Spleen (tissue), 13 donors: ENCODE measurements at places on chromosomes 16 and 17. TPM values are rescaled to one million over a fixed set of nuclear protein-coding genes. Genes with fewer than 3 reads are reported as not detected.

GRCh38 chr17:16281351-16281750, 64.3 kb downstream of the PIGL start:
- DNase-seq, result no peak

DNA sequence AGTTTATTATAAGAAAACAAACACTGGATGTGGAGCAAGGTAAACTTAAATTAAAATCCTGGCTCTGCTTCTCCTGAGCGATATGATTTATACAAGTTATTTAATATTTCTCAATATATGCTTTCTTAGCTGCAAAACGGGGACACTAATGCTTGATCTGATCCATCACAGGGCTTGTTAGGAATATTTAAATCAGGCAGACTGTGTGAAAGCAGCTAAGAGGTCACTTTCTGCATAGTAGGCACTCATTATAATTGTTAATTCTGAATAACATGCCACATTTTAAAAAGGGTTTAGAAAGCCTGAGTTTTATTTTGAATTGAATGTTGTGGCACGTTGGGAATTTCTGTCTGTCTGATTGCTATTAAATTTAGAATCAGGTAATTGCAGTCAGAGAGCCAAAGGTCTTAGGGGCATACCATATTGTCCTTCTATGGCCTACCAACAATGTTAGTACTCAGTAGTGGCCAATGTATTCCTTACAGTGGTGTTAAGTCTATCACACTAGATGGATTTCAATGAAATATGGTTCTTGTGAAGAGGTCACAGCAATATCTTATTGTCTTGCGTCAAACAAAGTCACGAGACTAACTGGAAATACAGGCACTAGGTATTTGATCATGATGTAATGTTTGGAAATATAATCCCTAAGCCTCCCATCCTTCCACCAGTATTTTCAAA, 890.0 kb upstream of the CDH8 start:
- DNase-seq, result no peak

DNA sequence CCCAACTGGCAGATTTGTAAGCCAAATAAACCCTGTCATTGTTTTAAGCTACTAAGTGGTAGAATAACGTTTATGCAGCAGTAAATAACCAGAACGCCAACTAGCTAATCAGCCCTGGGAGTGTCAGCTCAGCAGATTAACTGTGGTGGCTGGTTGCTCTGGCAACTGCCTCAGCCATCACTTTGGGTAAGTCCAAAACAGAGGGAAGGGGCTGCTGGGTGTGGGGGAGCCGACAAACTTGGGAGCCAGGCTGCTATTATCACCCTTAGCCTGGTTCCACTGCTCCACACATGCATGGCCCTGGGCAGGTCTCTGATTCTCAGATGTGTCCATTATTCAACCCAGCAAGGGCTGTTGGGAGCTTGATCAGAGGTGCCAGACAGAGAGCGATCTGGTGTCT, 22.2 kb upstream of the RHOT1 start:
- DNase-seq, result no peak

DNA sequence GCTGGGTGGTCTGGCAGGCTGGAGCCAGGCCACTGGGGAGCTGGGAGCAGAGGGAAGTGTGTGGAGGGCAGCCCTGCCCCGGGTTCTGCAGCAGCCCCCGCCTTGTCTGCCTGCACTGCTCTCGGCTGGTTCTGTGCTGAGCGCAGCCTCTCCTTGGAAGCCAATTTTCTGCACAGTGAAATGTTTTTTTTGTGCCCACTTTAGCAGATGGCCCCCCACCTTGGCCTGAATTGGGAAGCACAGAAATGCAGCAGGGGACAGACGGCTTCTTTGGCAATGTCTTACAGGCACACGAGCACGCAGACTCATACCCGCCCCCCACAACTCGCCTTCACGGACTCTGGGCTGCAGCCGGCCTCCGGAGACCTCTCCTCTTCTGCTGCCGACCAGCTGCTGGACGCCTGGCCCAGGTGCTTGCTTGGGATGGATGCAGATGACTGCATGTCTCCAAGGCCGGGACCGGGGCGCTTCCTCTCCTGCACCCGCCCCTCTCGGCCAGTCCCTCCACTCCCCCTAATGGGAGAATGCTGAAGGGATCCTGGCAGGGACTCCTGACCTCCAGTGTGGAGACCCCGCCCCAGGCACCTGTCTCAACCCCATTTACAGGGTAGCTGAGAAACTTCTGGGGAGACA, 14.8 kb downstream of the NPTX1 start:
- no peak for DNase-seq

- no peak for DNase-seq
Measured at GRCh38 chr16:86248310-86248905, 261.9 kb upstream of the FOXF1 start.

DNA sequence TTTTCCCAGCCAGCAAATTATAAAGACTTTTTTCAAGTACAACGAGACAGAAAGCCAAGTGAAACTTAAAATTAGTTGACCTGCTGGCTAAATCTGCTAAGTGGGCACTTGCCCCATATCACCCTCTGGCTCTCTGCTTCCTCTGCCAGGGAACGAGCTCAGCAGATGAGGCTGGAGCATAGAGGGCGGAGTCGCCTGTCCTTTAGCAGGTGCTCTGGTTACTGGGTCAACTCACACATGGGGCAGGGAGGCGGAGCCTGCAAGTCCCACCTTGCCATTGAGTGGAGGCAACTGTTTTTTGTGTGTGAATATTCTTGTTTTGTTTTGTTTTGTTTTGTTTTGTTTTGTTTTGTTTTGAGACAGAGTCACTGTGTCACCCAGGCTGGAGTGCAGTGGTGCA, 62.5 kb downstream of the EMP2 start:
- no peak for DNase-seq

DNA sequence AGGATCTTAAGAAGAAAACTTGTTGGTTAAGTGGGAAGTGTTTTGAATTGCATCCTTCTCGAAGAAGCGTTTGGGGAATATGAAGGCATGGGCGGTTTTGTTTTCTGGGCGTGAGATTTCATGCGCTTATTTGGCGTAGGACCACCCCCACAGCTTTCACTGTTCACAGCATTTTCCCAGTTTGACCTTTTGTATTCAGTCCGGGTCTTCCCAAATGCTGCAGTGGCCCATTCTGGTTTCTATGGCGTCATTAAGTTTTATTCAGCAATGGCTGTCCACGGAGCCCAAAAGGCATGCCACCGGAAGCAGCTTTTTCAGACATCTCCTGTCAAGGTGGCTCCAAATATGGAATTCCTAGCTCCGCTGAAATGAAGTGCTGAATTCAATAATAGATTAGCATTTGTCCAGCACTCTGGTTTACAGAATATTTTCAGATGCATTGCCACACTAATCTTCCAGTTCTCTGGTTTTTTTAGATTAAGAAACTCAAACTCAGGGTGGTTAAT, 90.6 kb upstream of the FBXO47 start:
- no peak for DNase-seq

- DNase-seq, result no peak
Measured at GRCh38 chr17:6429266-6429665, 5.7 kb downstream of the AIPL1 start.

GRCh38 chr16:977081-977701, 4.4 kb upstream of the SOX8 start:
- no peak for DNase-seq

DNA sequence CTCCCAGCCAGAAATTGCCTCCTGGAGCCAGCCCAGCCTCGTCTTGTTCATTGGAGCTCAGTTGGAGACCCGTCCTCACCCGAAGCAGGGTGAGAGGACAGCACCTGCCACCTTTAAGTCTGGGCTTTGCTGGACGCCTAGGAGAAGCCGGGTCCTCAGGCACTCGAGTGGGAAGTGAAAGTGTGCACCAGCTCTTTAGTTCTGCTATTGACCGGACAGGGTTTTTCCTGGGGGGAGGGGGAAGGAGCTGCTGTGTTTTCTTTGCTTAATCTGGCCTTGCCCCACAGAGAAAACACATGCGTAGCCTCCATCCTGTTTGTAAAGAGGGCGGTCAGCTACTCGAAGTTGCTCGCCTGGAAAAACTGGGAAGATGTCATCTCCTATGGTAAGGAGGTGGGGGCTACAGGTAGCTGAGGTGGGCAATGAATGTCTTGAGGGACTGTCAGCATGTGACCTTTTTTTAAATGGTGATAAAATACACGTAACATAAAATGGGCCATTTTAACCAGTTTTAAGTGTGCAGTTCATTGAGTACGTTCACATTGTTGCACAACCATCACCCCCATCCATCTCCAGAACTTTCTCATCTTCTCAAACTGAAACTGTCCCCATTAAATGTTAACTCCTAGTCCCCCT, 34.4 kb downstream of the CMIP start:
- peak; percentile 91 for DNase-seq

GRCh38 chr17:63950940-63951907, 19.1 kb upstream of the CD79B start:
- DNase-seq, result peak; percentile 87

DNA sequence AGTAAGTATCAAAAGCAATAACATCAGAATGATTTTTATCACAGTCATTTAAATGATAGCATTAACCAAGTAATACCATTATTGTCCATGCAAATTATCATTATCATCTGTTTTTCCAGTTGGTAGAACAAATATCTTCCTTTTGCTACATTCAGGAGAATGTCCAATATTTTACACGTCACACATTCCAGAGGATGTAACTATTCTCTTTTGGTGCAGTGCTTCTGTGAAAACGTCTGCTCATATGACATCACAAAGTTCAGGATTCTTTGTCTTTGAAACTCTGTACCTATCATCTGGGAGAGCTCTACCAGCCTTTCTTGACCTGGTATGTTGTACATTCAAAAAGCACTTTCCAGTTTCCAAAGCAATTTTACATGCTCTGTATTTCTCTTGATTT, 40.2 kb upstream of the PITPNM3 start:
- no peak for DNase-seq

DNA sequence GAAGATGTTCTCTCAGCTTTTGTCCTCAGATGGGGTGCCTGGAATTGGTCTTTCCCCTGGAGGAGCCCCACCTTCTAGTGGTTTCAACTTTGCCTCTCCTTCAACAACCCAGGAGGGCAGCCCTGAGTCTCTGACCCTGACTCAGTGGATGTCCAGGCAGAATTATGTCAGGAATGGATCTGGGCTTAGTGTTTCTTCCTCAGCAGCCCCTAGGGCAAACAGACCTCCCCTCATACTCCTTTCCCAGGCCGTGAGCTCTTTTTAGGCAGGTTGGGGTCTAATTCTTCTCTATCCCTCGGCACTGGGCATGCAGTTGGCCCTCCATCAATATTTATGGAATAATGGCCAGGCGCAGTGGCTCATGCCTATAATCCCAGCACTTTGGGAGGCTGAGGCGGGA, 20.2 kb upstream of the FMNL1 start:
- DNase-seq, result no peak

DNA sequence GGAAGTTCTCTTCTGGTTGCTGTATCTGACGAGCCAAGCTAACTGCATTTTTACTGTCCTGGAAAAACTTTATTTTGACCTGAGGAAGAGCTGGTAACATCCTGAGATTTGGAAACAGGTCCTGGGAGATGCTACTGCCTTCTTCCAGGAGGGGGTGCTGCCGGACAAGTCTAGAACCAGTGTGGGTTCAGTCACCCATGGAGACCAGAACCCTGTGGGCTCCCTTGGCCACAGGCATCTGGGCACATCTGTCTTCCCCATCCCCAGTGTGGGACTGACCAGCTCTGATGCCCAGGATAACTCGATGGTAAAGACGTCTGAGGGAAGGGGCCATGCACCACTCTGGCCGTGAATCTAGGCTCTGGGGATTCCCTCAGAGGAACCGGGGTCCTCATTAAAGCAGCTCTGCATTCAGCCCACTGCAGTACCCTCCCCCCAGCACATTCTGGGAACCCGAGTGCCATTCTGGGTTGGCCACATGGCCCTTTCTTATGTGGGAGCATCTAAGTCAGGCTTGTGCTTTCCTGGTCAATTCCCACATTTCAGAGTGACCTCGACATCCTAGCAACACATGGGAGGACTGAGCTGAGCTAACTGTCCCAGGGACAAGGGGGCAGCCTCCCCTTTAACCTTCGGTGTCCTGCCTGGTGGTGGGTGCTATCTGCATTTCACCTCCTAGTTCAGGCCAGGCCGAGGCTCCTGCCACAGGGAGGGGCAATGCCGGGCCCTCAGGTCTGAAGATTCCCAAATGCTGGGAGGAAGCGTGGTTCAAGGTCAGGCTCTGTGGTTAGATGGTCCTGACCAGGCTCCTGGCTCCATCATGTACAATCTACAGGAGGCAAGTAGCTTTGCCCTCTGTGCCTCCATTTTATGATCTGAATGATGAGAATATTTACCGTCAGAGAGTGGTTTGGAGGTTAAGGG, 6.4 kb downstream of the C16orf86 start:
- peak; percentile 91 for DNase-seq

- no peak for DNase-seq
Measured at GRCh38 chr17:6165806-6166205, 95.6 kb downstream of the WSCD1 start.

- DNase-seq, result no peak
Measured at GRCh38 chr17:31308372-31309334, 5.2 kb downstream of the EVI2B start.

DNA sequence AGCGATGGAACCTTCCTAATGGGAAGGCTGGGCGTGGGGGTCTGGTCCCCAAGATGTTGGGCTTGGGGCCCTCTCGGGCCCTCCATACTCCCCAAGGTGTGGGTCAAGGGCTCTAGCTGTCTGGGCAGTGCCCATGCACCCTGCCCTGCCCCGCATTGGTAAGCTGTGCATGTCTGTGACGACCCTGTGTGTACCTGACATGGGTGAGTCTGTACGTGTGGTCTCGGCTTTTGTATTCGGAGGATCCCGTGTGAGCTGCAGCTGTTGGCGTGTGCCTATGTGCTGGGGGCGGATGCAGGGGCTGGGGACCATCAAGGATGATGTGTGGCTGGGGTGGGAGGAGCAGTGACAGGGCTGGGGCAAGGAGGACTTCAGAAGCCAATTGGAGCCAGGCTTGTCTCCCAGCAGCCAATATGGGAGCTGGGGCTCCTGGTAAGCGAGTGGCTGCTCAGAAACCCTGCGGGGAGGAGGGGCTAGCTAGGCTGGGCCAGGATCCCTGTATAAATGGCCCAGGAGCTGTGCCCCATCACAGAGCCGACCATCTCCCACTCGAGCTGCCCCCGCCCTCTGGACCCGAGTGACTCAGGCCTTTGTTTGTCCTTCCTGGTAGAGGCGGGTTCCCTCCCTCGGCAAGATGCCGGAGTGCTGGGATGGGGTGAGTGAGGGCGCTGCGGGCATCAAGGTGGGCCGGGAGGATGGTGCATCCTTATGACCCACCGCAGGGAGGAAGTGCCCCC, at the start of gene NDRG4:
NDRG4 (plus strand) TSS at position 529 of the 737 bp plus-strand sequence; CDS start at position 635, 106 bp downstream.
- DNase-seq, result peak; percentile 83

Gene ZNF385C
- total RNA-seq, result 0.51 TPM

Gene NPIPB6
- total RNA-seq, result 6.5 TPM

Gene C16orf46
- total RNA-seq, result not detected

Gene KRTAP1-1
- not detected for total RNA-seq

Gene PDE6G
- 26.1 TPM for total RNA-seq

Gene TNFRSF17
- 7.5 TPM for total RNA-seq

Gene NOTUM
- not detected for total RNA-seq

Gene GJD3
- 7.3 TPM for total RNA-seq

Gene HEXIM2
- total RNA-seq, result 5.2 TPM

Gene CENPV
- 9.5 TPM for total RNA-seq

Gene MPV17L
- total RNA-seq, result 4.5 TPM

Gene FAM20A
- total RNA-seq, result 20.3 TPM
